Stomach (tissue), 19 donors: ENCODE measurements at places on chromosomes 5 and 9. TPM values are rescaled to one million over a fixed set of nuclear protein-coding genes. Genes with fewer than 3 reads are reported as not detected.

DIAPH1 gene
- 89.6 TPM for total RNA-seq

GFRA3 gene
- total RNA-seq: not detected

PLPP7 gene
- total RNA-seq: 0.29 TPM

PSMB7 gene
- total RNA-seq: 17.5 TPM

OR1J2 gene
- not detected for total RNA-seq

CCDC171 gene
- 1.2 TPM for total RNA-seq

DNA sequence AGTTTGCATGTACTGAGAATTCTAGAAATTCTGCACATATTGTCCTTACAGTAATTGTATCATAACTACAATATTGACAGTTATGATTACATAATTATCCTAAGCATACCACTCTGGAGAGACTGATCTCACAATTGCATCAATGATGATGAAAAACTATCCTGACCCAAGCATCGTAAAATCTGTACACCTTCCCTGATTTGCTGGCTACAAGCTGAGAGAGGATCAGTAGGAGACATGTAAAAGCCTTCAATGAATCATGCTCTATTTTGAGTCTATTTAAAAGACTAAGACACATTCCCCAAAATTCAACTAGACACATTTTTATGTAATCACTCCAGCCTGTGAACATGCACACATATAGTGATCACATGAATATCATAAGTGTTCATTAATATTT lies 1833.8 kb downstream of the EFNA5 start:
- no peak for DNase-seq
- no peaks in the 10 kb centered on the region for H3K27me3 ChIP-seq
- no peak overlapping the region for H3K27ac ChIP-seq

- no peak for DNase-seq
- H3K4me3 ChIP-seq: no peak overlapping the region
- H3K4me1 ChIP-seq: peaks cover 43% of the 10 kb centered on the region
- no peaks in the 10 kb centered on the region for H3K36me3 ChIP-seq
- no peaks in the 10 kb centered on the region for H3K27me3 ChIP-seq
- no peak overlapping the region for H3K27ac ChIP-seq
Observed at GRCh38 chr9:130718562-130718961, 25.0 kb downstream of the EXOSC2 start.

GRCh38 chr5:134162592-134162991 lies 14.2 kb downstream of the SKP1 start:
- no peaks in the 10 kb centered on the region for H3K27me3 ChIP-seq
- H3K4me1 ChIP-seq: peaks cover 11% of the 10 kb centered on the region
- no peak overlapping the region for H3K4me3 ChIP-seq
- DNase-seq: no peak

DNA sequence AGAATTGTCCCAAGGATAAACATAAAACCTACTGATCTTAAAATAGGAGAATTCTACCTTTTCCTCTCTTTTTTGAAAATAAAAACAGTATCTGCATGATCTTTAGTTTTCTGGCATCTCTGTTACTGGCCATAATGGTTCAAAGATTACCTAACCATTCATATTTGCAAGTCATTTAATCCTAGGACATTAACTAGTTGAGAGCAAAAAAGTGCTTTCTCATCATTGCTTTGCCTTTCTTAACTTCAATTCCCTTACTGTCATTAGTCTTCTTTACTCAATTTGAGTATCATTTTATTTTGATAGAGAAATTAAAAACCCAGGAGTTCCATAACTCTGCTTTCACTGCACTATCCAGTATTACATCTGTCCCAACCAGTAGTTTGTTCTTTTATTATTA lies 68.6 kb downstream of the RFX3 start:
- no peak overlapping the region for H3K27ac ChIP-seq
- H3K4me1 ChIP-seq: no peaks in the 10 kb centered on the region
- no peak for DNase-seq
- H3K4me3 ChIP-seq: no peak overlapping the region
- H3K27me3 ChIP-seq: no peaks in the 10 kb centered on the region

- peaks cover 10% of the 10 kb centered on the region for H3K36me3 ChIP-seq
- peaks cover 39% of the 10 kb centered on the region for H3K4me1 ChIP-seq
Observed at GRCh38 chr9:127187231-127187956, 65.0 kb upstream of the ANGPTL2 start.

GRCh38 chr9:85514256-85514655 lies 227.5 kb downstream of the AGTPBP1 start:
- H3K36me3 ChIP-seq: no peaks in the 10 kb centered on the region
- H3K4me1 ChIP-seq: no peaks in the 10 kb centered on the region
- DNase-seq: no peak
- H3K4me3 ChIP-seq: no peak overlapping the region
- no peak overlapping the region for H3K27ac ChIP-seq

DNA sequence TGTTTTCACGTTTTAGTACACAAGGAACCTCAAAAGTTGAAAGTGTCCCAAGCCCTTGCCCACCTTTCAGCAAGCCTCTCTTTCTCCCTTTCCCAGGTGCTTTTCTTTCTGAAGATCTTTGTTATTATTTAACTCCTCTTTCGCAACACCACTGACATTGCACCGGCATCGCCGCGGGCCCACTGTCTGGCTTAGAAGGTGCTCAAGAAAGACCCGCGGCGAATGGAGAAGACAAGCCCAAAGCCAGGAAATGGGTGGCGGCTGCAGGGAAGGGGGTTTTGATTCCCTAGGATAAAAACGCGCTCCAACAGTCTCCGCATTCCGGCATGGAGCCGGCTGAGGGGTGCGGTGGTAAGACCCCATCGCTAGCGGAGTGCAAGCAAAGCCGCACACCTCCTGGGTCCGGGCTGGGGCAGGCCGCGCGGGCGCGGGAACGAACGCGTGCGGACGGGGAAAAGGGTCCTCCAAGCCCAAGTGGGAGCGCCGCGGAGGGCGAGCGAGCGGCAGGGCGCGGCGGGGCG lies 404 bp upstream of the AFAP1L1 start:
- H3K4me1 ChIP-seq: peaks cover 15% of the 10 kb centered on the region
- peak overlapping the region; percentile 62 for H3K27ac ChIP-seq
- no peaks in the 10 kb centered on the region for H3K27me3 ChIP-seq
- DNase-seq: no peak

- no peaks in the 10 kb centered on the region for H3K27me3 ChIP-seq
- H3K4me3 ChIP-seq: no peak overlapping the region
- H3K36me3 ChIP-seq: peaks cover 65% of the 10 kb centered on the region
- peak overlapping the region; percentile 40 for H3K27ac ChIP-seq
- DNase-seq: no peak
Observed at GRCh38 chr9:89377411-89377810, 59.1 kb downstream of the SECISBP2 start.

DNA sequence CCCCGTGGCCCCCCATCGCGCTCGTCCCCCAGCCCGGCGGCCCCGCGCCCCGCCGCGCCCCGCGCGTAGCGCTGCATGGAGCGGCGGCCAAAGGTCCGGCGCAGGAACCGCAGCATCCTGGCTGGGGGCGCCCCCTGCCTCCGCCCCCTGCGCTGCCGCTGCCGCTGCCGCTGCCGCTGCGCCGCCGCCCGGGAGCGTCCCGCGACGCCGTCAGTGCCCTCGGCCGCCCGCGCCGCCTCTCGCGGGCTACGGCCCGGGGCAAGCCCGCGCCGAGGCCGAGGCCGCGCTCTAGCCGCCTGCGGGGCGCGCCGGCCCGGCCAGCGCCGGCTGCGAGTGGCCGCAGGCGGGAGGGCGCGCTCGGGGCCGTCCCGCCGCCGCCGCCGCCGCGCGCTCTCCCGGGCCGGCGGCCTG lies 523 bp downstream of the EPB41L4B start:
- H3K27ac ChIP-seq: peak overlapping the region; percentile 79
- peak overlapping the region; percentile 62 for H3K4me3 ChIP-seq
- H3K36me3 ChIP-seq: no peaks in the 10 kb centered on the region

DNA sequence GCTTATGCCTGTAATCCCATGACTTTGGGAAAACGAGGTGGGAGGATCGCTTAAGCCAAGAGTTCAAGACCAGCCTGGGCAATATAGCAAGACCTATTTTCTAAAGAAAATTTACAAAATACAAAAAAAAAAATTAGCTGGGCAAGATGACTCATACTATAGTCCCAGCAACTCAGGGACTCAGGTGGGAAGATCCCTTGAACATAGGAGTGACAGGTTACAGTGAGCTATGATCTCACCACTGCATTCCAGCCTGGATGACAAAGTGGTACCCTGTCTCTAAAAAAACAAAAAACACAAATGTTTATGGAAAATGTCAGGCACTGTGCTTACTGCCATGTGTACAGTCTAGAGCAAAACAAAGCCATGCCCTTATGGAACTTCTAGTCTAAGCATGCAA lies 823.3 kb upstream of the DMAC1 start:
- no peak for DNase-seq
- H3K4me1 ChIP-seq: no peaks in the 10 kb centered on the region
- no peaks in the 10 kb centered on the region for H3K36me3 ChIP-seq
- no peak overlapping the region for H3K27ac ChIP-seq
- no peaks in the 10 kb centered on the region for H3K27me3 ChIP-seq

- no peak for DNase-seq
- no peak overlapping the region for H3K27ac ChIP-seq
- peaks cover 11% of the 10 kb centered on the region for H3K4me1 ChIP-seq
- no peaks in the 10 kb centered on the region for H3K36me3 ChIP-seq
Observed at GRCh38 chr5:135076051-135076491, 42.0 kb upstream of the PITX1 start.

GRCh38 chr5:149863830-149864229 lies 80.8 kb downstream of the PDE6A start:
- no peaks in the 10 kb centered on the region for H3K4me1 ChIP-seq
- DNase-seq: no peak
- no peaks in the 10 kb centered on the region for H3K27me3 ChIP-seq
- H3K27ac ChIP-seq: no peak overlapping the region
- H3K4me3 ChIP-seq: no peak overlapping the region
